ENCODE measurements at places on chromosomes 5 and 9.
A peak's percentile ranks its signal among the peaks of the same experiment; 100 is the strongest.

GRCh38 chr5:103021314-103021713 is 98.6 kb downstream of the GIN1 start:
- no peak for DNase-seq

DNA sequence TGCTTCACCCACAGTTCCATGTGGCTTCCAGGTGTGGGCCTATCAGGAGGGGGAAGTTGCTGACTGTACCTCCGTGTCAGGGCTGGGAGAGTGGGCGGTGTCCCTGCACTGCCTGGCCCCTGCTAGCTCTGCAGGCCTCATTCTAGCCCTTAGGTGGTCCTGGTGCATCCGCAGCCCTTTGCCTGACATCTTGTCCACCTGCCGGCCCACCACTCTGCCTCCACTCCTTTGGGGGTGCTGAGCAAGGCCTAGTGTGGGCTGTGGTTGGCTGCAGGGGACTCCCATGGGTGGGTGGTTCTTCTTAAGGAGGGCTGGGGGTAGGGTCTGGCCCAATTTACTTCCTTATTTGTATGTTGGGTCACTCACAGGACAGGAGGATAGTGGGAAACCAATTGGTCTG is 66.9 kb downstream of the HSPA4 start:
- DNase-seq = no peak

DNA sequence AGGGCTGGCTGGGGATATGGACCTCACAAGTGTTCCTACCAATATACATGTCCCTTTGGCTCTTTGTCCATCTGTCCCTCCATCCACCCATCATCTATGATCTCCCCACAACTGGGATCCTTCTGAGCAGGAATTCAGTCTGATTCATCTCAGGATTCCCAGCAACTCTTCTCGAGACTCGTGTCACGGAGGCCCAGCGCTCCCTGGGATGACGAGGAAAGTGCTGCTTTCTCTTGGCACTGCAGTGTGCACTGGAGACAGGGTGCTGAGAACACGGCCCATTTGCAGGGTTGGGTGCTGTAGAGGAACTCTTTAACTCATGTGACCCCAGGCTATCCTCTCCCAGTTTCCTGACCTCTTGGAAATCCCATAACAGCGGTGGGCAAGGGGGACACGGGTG is 72.9 kb downstream of the ANGPTL2 start:
- DNase-seq = no peak

- DNase-seq = no peak
Observed at GRCh38 chr5:68353605-68354004, 138.0 kb downstream of the PIK3R1 start.

DNA sequence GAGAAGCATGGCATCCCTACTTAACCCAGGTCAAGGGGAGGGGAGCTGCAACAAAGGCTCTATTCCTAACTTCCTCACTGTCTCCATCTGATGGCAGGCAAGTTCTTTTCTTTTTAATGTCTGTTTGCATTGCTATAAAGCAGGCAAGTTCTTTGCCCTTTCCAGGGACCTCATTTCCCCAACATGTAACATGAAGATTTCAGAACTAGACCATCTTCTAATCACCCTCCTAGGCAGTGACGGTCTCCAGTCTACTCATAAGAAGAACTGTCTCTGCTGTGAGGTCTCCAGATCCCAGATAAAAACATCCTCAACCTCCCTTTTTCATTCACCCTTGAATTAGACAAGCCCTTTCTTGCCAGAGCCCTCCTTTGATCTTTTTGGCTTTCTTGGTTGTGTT is 42.1 kb downstream of the PPP1R2B start:
- DNase-seq = peak; percentile 7

GRCh38 chr9:119652931-119653330 is 283.7 kb upstream of the BRINP1 start:
- DNase-seq = no peak

DNA sequence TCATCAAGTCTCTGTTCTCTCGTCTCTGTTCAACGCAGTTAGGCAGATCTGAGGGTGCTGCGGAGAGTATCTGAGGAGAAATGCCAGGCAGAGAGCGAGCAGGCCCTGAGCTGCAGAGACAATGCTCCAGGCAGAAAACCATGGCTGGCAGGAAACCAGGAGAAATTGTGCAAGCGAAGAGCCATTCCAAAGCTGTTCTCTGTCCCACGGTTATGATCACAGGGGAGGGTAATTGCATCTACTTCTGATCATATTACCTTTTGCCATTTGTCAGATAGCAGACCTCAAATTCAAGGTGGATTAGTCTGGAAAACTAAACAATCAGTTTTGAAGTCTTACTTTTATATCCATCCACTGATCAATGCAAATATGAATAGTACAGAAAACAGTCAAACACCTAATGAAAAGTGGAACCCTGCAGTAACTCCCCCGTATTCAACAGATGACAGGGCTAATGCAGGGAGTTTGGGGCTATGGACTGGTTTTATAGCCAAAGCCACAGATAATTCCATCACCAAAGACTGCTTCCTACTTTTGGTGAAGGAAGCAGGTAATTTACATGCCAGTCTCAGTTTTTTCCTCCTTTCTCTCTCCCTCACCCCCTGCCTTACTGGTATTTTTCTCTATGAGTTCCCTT is 228.0 kb downstream of the DCP2 start:
- DNase-seq = no peak

DNA sequence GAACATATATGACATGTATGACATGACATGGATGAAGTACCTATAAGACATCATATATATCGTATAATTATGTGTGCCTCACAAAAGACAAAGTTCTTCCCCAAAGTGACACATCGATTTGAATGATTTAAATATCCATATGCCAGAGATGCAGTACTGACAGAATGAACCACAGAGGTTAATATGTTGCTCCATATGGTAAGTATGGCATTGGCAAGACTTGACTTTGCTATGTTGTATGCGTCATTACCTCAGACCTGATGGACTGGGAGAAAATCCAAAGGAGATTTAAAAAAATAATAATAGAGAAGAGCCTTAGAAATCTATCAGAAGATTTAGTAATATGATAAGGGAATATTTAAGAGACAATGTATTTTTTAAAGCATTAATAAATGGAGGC is 263.2 kb downstream of the PJA2 start:
- DNase-seq = no peak

GRCh38 chr5:151619812-151620460 is 28.8 kb upstream of the FAT2 start:
- no peak for DNase-seq

DNA sequence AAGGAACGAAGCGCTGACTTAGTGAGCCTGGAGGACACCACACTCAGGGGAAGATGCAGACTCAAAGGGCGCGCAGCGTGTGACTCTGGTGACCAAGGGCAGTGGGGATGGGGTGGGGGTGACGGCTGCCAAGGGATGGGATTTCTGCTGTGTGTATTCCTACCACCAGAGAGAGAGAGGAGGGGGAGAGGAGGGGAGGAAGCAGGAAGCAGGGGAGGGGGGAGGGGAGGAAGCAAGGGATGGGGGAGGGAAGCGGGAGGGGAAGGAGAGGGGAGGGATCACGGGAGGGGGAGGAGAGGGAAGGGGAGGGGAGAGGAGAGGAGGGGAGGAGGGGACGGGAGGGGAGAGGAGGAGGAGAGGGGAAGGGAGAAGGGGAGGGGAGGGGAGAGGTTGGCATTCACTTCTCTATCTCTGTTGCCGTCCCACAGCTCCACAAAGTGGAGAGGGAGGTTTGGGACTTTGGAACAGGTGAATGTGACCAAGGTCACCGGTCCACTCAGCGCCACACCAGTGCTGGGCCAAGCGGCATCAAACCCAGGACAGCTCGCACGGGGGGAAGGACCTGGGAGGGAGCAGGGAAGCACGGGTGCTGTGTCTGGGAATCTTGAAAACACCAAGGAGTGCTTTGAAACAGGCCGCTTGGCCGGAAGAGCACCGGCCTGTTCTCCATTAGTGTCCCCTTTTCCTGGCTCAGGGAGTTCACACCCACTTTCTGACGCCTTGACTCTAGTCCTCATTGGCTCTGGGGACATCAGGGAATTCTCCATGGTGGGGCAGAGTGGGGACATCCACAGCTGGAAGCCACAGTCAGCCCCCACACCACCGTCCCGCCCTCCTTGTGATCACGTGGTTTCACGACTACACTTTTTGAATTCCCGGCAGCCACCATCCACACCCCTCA is 77.4 kb downstream of the VAV2 start:
- DNase-seq = no peak

- peak; percentile 39 for DNase-seq
Observed at GRCh38 chr5:55102348-55102747, at the start of gene GZMA. Gene GZMA, plus strand, starts transcription at chr5:55102646. Its CDS starts 37 bp downstream, at chr5:55102683.

GRCh38 chr9:99222416-99223270 is 561 bp downstream of the SEC61B start:
- peak; percentile 4 for DNase-seq

GRCh38 chr5:21774281-21774680 is 1078.9 kb downstream of the CDH12 start:
- no peak for DNase-seq

GRCh38 chr9:4774209-4774608 is 18.5 kb upstream of the RCL1 start:
- DNase-seq = no peak

DNA sequence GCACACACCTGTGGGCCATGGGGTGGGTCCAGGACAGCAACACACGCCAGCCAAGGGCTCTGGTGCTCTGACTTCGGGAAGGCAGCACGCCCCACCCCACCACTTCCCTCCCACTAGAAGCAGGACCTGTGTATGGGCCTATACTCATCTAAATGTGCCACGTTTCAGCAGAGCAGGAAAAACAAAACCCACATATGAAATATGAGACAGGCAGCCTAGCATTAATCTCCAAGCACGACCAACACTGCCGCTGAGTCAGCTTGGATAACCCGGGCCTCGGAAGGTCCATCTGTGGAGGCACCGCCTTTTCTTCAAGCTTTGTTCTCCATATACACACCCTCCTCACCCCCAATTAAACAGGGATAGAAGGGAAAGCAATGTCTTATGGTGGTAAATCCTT is 203.1 kb downstream of the ROR2 start:
- DNase-seq = no peak

GRCh38 chr9:12413986-12414385 is 279.2 kb upstream of the TYRP1 start:
- DNase-seq = no peak

DNA sequence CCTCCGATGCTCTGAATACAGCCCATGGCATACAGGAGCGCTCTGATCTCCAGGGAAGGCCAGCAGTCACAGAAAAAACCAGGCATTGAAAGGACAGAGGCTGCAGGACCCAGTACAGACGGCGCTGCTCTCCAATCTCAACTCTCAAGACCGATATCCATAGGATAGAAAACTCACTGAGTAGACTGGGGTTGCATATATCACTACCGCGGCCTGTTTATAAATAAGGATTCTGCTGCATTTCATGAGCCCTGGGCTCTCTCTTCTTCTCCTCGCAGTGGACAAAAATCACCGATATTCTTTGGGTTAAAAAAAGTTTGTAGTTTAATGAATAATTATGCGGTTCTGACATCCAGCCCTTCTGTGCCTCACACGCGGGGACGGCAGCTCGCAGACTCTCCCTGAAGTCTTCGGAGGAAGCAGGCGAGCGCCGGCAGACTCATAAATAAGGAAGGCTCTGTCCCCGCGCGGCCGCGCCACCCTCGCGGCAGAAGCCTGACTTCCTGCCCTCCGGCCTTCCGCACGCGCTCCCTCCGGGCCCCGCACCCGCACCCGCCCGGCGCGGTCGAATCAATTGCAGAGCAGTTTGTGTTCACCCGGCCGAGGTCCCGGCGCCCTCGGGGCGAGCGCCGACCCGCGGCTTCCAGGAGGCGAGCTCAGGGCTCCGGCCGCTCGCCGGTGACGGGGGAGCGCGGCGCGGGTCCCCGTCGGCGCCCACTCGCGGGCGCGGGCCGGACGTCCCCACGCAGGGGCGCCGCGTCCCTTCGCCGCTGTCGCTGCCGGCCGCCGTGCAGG is at the start of gene FAM78A:
FAM78A (minus strand) TSS at position 417 of the 795 bp plus-strand sequence; CDS start at position 86, 331 bp downstream.
- DNase-seq = no peak

GRCh38 chr5:2239201-2239910 is 356.6 kb upstream of the IRX4 start:
- no peak for DNase-seq

- DNase-seq = no peak
Observed at GRCh38 chr9:21580636-21581378, 98.7 kb upstream of the IFNE start.

DNA sequence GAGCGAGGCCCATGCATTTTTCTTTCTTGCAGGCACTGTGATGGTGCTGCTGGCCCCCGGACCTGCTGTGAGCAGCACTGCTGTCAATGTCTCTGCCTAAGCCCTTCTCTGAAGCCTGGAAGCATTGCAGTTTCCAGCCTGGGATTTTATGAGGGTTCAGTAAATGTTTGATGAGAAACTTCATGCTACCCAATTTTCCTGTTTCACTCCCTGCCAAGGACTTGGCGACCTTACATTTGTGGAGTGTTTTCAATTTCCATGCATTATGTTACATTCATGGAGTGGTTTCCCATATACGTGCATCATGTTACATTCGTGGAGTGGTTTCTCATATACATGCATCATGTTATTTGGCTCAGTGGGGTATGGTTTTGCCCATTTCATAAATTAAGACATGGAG is 90.7 kb upstream of the PTCH1 start:
- DNase-seq = no peak

- DNase-seq = no peak
Observed at GRCh38 chr5:29079771-29080170, 2041.4 kb upstream of the CDH9 start.

- DNase-seq = no peak
Observed at GRCh38 chr5:67998709-67999261, 216.8 kb upstream of the PIK3R1 start.

DNA sequence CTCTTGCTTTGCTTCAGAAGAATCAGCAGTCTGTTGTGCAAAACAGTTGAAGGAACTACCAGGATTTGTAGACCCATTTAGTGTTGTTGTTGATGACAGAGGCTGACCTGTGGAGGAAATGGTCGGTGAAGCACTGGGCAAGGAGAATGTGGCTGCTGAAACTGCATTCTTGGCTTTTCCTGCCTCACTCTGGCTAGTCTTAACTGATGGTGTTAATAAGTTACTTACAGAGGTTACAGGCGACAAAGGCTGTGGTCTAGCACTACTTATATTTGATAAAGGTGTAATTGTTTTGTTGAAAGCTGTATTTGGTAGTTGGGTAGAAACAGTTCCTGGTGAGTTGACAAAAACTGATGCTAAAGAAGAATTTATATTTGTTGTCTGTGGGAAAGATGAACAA is 31.5 kb downstream of the MLANA start:
- DNase-seq = no peak

Data from CD4-positive, alpha-beta T cell treated with Interleukin-2 at 100 ng/mL for 4 hours (primary cell).